ENCODE measurements at places on chromosomes 5 and 9.

GRCh38 chr5:150542933-150543445, 35.1 kb downstream of the NDST1 start:
- DNase-seq, result no peak

GRCh38 chr9:68844631-68845612, 139.9 kb downstream of the PIP5K1B start:
- DNase-seq, result no peak

DNA sequence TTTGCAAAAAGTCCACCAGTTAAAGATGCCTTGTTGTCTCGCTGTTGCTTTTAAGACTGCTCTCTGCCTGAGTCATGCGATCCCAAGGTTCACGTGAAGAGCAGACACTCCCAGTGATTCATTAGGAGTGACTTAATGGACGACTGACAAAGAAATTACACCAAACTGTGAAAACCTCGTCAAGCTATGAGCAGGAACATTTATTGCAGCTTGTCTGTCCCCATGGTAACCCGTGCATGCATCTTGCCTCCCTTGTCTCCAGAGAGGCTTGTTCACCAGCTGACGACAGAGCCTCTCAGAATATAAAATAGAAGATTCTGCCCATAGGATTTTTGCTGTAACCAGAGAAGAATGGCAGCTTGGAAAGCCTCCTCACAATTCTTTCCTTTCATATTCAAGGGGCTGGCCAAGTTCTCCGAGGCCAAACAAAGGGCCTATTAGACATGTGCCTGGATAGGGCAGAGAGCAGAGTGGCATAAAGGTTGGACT, 352.7 kb downstream of the SPOCK1 start:
- no peak for DNase-seq

DNA sequence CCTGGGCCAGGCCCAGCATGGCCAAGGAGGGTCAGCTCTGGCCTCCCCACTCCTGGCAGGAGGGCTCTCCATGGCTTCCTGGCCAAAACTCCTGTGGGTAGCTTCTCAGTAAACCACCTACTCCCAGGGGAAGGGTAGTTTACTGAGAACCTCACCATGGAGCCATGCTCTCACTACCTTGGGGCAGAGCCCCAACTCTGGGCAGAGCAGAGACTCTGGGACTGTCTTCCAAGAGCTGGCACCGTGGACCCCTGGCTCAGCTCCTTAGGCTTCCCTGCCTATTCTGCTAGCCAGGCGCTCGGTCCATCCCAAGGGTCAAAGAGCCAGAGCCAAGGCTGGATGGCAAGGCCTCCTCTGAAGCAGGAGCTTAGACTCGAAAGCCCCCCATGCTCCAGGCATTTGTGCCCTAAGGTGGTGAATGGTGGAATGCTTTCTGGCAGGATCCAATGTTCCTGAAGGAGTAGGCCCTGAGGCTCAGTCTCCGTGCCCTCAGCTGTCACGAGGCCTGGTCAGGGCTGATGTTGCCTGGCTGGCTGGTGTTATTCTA, 19.6 kb downstream of the TCF7 start:
- no peak for DNase-seq

GRCh38 chr9:374736-375135, 160.1 kb downstream of the DOCK8 start:
- DNase-seq, result peak; percentile 79

GRCh38 chr9:89410022-89410421, 87.9 kb downstream of the SEMA4D start:
- DNase-seq, result no peak

DNA sequence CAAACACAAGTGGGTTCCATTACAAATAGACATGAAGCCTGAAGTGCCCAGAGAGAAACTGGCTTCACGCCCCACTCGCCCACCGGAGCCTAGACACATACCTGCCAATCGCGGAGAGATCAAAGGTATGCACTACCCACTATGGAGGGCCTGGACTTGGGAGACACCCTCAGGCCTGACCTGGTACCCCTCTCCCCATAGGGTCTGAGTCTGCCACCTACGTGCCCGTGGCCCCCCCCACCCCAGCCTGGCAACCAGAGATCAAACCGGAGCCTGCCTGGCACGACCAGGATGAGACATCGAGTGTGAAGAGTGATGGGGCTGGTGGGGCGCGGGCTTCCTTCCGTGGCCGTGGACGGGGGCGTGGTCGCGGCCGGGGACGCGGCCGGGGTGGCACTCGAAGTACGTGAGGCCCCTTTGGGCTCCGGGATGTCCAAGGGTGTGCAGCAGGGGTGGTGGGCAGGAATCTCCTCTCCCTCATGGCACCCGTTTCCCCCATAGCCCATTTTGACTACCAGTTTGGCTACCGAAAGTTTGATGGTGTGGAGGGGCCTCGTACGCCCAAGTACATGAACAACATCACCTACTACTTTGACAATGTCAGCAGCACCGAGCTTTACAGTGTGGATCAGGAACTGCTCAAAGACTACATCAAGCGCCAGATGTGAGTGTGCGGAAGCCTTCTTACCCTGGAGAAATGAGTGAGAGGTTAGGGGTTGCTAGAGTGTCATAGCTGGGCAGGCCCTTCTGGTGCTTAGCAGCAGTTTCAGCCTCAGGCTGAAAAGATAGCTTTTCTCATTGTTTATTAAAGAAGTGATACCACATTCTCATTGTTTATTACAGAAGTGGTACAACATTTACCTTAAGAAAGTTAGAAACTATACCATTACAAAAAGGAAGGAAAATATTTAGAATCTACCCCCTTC, 38.7 kb downstream of the LARP1 start:
- no peak for DNase-seq

All from NCI-H524 treated with DMSO at 0.1 percent for 48 hours (cell line).